NCI-H2081 (cell line): ENCODE measurements at places on chromosomes 5 and 9.

DNA sequence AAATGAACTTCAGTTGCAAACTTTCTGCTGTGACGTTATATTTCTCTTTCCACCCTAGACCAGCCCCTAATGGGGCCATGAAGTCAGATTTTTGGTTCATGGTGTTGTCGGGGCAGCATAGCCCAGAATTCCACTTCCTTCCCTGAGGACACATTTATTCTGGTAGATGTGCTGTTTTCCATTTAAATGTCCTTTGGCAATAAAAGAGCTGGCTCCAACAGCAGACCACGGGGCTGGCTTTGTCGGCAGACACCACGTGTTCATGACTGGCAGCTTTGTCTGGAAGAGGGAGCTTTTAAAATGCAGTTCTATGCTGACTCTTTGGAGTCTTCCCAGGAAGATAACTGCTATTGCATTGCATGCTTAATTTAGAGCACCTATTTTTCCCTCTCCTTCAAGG, 17.6 kb upstream of the LCP2 start:
- DNase-seq = no peak

DNA sequence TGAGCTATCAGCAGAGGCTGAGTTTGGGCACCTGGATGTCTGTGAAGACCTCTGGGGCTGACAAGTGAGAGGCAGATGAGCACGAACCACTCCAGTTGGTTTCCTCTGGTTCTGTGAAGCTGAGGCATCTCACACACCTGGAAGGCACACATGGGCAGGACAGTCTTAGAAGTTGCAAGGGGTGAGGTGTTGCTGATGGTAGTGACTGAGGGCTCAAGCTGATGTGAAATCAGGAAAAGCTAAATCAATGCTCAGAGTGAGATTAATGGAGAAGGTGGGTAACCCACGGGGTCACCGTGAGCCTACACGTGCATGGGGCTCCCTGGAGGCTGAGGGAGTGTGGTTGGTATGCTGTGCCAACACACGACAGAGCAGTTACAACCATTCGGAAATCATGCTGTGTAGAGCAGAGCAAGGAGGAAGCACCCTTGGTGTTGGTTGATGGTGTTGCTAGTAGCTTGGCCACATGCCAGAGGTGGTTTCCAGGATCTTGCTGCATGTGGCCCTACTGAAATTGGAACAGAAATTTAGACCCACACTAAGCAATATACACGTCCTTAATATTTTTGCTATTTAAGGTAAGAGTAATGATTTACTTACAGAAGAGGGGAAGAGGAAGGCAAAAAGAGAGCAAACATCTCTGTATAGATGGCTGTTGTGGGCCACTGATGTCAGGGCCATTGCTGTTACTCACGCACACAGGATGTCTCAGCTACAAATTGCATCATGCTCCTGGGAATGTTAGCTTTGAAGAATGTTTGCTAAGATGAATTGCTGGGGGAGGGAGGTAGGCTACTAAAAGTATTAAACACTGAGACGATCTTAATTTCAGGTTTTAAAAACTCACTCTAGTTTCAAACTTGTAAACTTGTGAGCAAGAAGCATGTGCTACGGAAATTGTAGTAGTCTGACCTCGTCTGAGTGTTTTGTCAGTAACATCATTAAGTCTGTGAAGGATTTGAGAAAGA, 170.5 kb downstream of the ARHGEF28 start:
- peak; percentile 16 for DNase-seq

GRCh38 chr5:6900247-6901227, 187.3 kb downstream of the TENT4A start:
- DNase-seq = peak; percentile 100

GRCh38 chr5:107500840-107501239, 169.9 kb downstream of the EFNA5 start:
- no peak for DNase-seq

DNA sequence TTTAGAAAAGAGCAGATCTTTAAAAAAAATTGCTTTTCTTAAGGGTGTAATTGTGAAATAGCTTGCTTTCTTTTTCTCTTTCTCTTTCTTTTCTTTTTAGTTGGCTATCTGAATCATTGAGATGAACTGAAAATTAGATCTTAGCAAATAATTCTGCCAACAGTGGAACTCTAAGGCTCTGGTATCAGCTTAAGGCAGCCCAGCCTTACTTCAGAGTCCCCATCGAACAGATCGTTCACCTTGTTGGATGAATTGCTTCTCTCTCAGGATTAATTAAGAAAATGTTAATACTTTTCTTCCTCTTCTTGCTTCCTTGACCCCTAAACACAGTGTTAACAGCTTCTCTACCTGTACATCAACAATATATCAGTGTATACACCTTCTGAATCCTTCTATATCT, 92.1 kb downstream of the ZCCHC7 start:
- no peak for DNase-seq

DNA sequence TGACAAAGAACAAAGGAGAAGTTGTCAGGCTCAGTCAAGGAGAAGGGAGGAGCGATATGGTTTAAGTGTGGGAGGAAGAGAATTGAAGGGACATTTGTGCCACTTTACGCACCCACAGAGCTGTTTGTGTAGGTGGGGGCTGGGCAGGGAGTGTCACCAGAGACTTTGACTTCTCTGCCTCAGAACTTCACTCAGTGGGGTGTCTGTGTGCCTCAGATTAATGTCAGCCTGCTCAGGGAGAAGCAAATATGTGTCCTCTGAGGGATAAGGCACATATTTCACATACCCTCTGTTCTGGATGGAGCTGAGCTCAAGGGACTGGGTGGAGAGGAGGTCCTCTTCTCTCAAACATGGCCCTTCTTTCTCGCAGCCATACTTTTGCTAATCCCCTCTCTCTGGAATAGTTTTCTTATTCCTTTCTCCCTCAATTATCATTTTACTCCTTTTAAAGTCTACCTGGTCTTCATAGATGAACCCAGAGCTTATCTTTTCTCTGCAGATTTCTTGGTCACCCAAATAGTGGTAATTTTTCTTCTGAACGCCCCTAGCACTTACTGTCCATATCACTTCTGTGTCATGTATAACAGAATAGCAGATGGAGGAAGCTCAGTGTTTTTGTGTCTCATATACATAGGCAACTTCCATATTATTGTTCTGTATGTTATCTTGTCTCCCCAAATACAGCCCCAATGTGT, 77.0 kb downstream of the IQGAP2 start:
- no peak for DNase-seq
